ENCODE measurements at places on chromosomes 4 and X.

DNA sequence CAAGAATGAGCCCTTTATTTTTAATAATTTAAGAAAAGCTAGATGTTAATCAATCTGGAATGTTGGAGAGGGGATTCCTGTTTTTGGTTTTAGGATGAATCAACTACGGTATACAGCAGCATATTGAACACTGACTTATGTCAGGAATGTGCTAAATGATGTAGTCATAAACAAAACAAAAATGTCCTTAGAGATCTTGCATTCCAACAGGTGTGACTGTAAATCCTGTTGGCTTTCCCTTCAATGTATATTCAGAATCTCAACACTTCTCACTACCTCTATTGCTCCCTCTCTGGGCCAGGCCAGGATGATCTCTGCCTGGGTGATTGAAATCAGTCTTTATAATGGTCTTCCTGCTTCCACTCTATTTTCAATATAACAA, 37.8 kb upstream of the BDH2 start:
- DNase-seq: no peak

GRCh38 chr4:159312236-159312635, 209.4 kb downstream of the RAPGEF2 start:
- no peak for DNase-seq

DNA sequence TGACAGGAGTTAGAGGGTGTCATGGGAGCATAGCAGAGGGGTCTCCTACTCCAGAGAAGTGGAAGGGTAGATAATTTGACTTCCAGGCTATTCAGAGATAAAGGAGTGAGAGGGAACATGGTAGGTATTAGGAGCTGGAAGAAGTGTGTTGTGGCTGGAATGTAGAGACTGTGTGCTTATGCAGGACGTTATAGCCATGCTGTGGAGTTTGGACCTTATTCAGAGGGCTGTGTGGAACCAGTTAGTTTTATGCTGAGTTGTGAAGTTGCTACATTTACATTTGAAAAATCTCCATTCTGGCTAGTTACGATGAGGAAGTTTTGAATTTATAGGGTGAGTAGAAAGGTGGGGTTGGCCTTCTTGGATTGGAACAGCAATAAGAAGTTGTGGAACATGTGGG, 67.5 kb downstream of the FIP1L1 start:
- no peak for DNase-seq

GRCh38 chr4:88366460-88366859, 12.2 kb upstream of the HERC6 start:
- no peak for DNase-seq

GRCh38 chr4:115215935-115216334, 102.5 kb upstream of the NDST4 start:
- no peak for DNase-seq

DNA sequence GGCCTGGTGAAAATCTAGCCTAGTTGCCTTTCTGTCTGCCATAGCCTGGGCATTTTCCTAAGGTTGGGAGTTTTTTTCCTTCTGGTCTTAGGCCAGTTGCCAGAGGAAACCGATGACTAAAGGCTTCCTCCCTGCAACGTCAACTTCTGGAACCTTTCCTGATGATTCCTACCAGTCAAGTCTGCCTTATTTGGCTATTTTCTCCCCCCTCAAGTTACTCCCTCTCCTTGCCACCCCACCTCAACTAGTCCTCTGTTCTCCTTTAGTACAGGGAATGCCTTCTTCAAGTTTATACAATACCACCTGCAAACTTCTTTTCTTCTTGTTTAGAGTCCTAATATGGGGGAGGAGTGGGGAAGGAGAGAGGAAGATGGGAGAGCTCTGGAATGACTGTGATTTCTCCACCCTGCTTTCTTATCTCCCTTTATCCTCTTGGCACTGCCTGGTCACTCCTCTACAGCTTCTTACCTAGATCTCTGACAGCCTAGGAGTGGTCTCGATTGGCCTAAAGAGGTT, 10.6 kb downstream of the MSN start:
- no peak for DNase-seq

DNA sequence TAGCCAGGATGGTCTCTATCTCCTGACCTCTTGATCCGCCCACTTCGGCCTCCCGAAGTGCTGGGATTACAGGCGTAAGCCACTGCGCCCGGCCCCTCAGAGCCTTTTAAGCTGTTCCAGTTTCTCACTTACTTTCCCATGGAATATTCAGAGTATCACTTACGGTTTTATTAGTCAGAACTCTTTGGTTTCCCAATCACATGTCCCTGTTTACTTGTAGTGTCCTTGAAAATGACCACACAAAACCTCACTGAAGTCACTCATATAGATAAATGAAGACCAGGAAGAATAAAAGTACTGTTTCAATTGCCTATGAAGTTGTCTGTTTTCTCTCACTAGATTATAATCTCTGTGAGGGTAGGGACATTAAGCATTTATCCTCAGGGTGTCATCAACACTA, 217.2 kb upstream of the HCCS start:
- DNase-seq: no peak

- DNase-seq: no peak
Observed at GRCh38 chrX:138648568-138648967, 62.9 kb downstream of the FGF13 start.

- DNase-seq: no peak
Observed at GRCh38 chr4:96566755-96567154, 726.9 kb downstream of the PDHA2 start.

DNA sequence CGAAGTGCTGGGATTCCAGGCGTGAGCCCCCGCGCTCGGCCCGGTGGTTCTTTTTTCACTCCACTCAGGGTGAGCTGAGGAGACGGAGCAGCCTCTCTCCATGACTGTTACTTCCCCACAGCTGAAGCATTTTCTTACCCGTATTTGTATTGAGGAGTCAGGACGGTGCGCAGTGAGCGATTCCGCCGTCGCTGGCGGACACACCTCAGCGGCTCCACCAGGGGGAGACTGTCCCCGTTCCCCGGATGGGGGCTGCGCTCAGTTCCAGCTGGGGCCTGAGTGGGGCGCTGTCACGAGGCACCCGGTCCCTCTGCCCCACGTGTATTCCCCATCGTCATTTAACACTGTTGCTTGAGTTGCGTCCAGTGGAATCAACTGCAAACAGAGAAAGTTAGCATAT, 844.0 kb upstream of the FRG1 start:
- DNase-seq: no peak

GRCh38 chr4:8419222-8420041, 21.1 kb downstream of the ACOX3 start:
- DNase-seq: no peak

GRCh38 chrX:96971812-96972211, 88.1 kb downstream of the RPA4 start:
- no peak for DNase-seq

GRCh38 chr4:29983890-29984289, 736.3 kb upstream of the PCDH7 start:
- DNase-seq: no peak

GRCh38 chr4:25401066-25401465, 24.0 kb downstream of the ANAPC4 start:
- DNase-seq: no peak

All from forelimb muscle (tissue), 1 donor.